ENCODE measurements at places on chromosomes 13 and 19.

GRCh38 chr19:23403581-23404324 lies 8.5 kb upstream of the ZNF91 start:
- DNase-seq = no peak

- DNase-seq = no peak
Observed at GRCh38 chr13:48278806-48279205, 24.7 kb upstream of the RB1 start.

DNA sequence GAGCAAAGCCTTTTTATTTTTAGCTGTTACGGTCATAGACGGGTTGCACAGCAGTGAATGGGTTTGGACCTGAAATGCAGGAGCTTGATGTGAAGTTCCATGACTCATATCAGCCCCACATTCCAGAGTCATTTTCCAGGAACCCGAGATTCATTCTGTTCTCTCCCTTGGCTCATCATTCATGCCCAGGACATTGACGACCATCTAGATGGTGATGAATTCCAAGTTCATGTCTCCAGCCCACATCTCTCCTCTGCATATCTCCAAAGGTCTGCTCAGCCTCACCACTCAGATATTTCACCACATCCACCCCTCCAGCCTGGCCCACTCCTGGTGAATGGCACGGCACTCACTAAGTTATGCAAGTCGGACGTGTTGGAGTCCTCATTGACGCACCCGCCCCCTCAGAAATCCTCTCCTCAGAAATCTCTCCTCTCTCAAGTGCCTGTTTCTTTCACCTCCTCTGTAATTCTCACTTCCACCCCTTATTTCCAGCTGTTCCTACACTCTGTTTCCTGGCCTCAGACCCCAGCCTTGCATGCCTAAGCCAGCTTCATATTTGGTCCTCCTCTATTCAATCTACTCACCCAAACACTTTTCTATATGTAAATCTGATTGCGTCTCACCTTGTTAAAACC lies 83.1 kb downstream of the ALOX5AP start:
- DNase-seq = no peak

DNA sequence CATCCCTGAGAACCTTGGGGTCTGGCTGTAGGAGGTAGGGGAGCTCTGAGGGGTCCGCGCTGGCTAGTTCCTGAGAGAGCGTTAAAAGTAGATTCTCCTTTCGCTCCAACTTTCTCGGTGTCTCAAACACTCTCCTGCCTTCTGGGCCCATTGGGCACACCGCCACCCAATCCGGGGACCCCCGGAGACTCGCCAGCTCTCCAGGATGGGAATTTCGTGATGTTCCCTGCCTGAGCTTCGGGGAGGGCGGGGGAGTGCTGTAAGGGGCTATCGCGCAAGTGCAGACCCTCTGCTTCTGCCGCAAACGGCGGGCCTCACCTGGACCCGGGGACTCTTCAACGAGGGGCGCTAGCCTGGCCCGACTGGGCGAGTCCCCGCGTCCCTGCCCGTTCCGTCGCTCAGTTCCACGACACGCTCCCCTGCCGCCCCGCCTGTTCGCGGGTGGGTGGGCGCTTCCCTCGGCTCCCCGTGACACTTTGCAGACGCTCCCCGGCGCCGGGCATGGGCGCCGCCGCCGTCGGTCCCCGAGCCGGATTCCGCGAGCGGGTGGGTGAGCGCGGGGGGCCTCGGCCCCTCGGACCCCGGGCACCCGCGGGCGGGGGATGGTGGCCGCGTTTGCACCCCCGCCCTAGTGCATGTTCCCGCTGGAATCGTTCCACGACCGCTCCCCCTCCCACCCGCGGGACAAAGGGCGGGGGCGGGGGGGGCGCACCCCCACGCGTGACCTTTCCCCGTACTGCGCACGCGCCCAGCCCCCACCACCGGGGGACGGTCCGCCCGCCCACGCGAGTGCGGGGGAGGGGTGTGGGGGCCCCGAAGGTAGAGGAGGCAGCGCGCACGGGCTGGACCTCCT lies at the start of gene CCDC106:
Gene CCDC106 (plus strand): TSS at position 481 of the 853 bp plus-strand sequence. CDS start 835 bp downstream, outside the sequence.
- peak; percentile 82 for DNase-seq

DNA sequence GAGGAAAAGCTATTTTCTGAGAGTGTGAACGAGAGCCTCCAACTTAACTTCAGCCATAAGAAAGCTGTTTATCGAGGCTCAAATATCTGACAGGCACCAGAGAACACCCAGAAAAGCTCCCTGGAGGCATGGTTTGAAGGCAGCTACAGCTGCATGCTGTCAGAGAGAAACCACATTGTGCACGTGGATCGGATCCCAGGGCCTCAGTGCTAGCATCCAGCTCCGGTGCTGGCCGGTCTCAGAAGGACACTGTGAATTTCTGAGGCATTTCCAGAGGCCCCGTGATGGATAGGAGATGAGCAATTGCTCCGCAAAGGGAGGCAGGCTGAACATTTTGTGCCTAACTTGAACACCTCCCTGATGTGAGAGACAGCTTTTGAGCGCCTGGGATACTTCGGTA lies 315.7 kb downstream of the FGF9 start:
- no peak for DNase-seq

Data from hematopoietic multipotent progenitor cell treated with erythropoietin and hydrocortisone succinate and interleukin-3 and kit ligand, for 4 days (in vitro differentiated cells).